ENCODE measurements at places on chromosomes 5 and 9.
A peak's percentile ranks its signal among the peaks of the same experiment; 100 is the strongest.

- no peak for DNase-seq
Observed at GRCh38 chr5:140255460-140256157, 47.3 kb downstream of the PFDN1 start.

DNA sequence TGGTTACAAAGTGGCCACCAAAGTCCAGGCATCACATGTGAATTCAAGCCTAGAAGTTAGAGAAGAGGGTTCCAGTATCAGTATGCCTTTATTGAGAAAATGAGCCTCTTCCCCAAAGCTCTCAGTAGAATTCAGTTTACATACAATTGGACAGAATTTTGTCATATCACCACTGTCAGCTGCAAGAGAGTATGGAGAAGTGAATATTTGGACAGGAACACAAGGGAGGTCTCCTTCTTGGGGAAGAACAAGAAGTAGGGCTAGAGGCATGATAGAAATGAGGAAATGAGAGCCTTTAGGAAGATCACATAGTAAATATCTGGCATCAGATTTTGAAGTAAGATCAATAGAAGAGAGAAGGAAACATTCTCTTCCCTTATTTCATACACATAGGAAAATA, 27.8 kb upstream of the VLDLR start:
- no peak for DNase-seq

DNA sequence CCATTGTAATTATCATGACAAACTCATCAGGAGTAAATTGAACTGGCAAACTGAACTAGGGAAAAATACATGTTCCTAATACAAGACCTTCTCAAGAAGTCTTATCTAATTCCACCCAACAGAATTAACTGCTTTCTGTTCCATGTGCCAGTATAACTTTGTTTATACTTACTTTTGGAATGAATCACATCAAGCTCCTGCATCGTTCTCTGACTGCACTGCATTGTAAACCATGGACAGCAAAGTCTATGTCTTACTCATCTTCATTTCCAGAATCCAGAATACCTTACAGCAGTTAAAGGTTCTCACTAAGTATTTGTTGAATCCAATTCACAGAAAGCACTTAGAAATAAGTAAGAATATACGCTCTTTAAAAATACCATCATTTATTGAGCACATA, 102.8 kb downstream of the PLK2 start:
- no peak for DNase-seq

- no peak for DNase-seq
Observed at GRCh38 chr5:124527220-124527991, 219.0 kb downstream of the ZNF608 start.

- no peak for DNase-seq
Observed at GRCh38 chr9:13513716-13514444, 234.4 kb upstream of the MPDZ start.

DNA sequence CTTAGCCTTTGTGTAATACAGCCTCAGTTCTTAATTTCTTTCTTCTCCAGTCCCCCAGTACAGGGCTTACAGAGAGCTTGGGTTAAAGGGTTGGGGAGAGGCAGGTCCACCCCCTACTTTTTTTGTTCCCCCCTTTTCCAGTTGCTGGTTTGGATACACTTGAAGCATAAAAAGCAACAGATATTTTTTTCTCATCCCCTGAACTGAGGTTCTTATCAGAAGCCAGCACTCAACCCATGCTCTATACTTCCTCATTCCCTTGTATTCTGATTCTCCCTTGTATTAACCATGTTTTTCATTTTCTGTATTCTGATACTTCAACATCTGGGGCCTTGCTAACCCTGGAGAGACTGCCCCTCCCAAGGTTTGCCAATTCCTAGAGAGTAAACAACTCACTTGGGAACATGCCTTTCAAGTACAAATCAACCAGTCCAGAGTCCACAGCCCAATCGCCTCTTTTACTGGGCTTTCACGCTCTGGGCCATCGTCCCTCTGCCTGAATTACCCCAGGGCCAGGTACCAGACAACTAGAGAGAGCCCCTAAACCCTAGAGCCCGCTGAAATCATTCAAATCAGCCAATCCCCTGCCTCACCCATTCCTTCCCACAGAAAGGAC, 333.4 kb upstream of the PUM3 start:
- DNase-seq, result no peak

- peak; percentile 77 for DNase-seq
Observed at GRCh38 chr5:62299600-62299999, 6.4 kb upstream of the KIF2A start.

GRCh38 chr9:69012696-69013381, 1.1 kb downstream of the PRKACG start:
- DNase-seq, result no peak

GRCh38 chr9:9494336-9494735, 1118.5 kb downstream of the PTPRD start:
- DNase-seq, result no peak

- no peak for DNase-seq
Observed at GRCh38 chr5:143653766-143654282, 158.1 kb upstream of the HMHB1 start.

- DNase-seq, result no peak
Observed at GRCh38 chr9:112437406-112437805, 49.2 kb upstream of the KIAA1958 start.

- no peak for DNase-seq
Observed at GRCh38 chr5:171899792-171900191, 106.6 kb downstream of the FBXW11 start.

Measured in central memory CD4-positive, alpha-beta T cell (primary cell).